ENCODE measurements at places on chromosomes 1 and 21.

DNA sequence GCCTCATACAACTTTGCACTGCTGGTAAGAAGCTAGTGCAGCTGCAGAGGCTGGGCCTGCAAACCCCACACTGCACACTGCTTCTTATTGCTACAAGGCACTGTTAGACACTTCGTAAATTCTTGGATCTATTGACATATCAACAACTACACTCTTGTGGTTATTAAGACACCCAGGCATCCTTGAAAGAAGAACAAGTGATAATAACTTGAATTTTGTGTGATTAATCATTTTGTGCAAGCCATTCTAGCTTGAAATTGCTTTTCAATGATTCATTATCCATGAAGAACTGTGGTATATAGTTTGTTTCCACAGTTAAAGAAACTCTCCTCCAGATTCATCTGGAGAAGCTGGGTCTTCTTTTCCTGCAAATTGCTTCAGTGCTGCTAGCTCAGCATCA lies 33.7 kb upstream of the IFI44L start:
- DNase-seq: no peak

DNA sequence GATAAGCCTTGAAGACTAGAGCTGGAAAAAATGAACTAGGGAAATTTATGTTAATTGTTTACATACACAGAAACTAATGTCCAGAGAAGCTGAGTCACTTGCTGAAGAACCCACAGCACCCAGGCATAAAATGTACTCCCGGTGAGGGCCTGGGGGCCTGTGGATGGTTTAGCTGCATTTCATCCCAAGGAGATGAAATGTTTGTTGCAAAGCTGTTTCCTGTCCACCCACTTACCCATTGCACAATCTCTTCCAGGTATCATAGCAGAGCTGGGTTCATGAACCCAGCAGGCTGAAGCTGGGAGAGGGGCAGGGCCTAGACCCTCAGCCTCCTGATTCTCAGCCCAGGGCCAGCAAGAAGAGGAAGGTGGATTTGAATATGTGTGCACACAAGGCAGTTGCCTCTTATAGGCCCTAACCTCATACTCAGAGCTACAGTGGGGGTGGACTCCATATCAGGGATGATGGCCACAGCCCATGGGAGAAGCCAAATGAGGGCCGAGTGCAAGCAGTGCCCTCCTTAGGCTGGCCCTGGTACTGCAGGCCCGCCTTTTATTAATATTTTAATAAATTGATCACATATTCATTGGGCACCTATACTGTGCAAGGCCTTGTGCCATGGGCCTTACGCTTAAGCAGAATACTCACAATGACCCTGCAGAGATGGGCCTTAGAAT lies 110.8 kb downstream of the LACTBL1 start:
- DNase-seq: no peak

DNA sequence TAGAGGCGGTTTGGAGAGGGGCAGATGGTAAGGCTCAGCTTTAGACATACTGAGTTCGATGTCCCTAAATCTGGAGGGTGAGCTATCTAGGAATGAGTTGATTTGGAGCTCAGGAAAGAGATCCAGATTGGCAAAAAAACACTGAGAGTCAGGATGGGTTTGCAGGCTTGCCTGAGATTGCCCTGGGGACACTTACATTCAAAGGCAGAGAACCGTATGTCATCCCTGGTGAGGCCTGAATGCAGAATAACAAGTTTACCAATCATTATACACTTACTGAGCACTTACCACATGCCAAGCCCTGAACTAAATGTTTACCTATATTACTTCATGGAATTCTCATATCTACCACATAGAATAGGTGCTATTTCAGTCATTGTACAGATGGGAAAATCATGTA lies 27.5 kb downstream of the TFAP2E start:
- no peak for DNase-seq

DNA sequence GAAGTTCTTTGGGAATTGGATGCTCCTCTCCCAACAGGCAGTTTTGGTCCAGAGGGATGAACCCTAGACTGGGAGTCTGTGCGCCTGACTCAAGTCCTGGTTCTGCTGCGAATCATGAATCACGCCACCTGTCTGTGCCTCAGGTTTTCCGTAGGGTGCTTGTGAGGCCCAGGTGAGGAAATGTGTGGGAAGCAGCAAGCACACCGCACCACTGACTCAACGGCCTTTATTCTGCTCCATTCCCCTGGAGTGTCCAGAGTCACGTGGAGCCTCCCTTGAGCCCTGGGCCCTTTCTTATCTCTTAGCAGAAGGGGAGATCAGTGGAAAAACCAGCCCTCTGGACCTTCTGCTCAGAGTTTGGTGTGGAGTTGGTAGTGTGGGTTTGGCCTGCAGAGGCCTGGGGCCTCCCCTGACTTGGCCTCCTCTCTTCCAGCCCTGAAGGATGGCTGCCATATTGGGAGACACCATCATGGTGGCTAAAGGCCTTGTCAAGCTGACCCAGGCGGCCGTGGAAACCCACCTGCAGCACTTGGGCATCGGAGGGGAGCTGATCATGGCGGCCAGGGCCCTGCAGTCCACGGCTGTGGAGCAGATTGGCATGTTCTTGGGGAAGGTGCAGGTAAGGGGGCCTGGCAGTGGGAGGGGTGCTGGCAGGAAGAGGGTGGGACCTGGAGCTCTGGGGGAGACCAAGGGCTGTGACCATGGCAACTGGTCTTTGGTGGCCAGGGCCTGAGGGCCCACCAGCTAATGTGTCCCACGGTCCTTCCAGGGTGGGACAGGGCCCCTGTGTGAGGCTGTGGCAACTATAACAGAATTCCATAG lies 21.1 kb downstream of the COQ8A start:
- no peak for DNase-seq

Measured in esophagus muscularis mucosa (tissue), 4 donors.